NCI-H187 (cell line): ENCODE measurements at places on chromosomes 6 and 20.

- DNase-seq, result no peak
Observed at GRCh38 chr20:18783385-18783959, 30.1 kb upstream of the SCP2D1 start.

- DNase-seq, result no peak
Observed at GRCh38 chr6:11650025-11650696, 112.6 kb downstream of the TMEM170B start.

GRCh38 chr6:96013531-96013930, 2.2 kb upstream of the FUT9 start:
- no peak for DNase-seq

DNA sequence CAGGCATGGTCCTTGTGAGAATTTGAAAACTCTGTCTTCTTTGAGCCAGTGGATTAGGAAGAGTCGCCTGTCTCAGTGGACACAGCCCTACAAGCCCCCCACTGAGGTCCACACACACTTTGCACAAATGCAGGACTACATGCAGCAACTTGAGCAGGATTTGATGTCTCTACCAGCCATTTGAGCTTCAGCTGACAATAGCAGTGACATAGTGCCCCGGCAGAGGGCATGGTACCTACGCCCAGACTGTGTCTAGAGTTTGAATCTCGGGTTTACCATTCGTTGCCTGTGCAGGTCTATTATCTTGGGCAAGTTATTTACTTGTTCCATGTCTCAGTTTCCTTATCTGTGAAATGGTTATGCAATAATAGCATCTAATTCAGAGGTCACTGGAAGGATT, 580.1 kb downstream of the TFAP2B start:
- no peak for DNase-seq

- no peak for DNase-seq
Observed at GRCh38 chr6:134119486-134119885, 67.1 kb upstream of the SLC2A12 start.

DNA sequence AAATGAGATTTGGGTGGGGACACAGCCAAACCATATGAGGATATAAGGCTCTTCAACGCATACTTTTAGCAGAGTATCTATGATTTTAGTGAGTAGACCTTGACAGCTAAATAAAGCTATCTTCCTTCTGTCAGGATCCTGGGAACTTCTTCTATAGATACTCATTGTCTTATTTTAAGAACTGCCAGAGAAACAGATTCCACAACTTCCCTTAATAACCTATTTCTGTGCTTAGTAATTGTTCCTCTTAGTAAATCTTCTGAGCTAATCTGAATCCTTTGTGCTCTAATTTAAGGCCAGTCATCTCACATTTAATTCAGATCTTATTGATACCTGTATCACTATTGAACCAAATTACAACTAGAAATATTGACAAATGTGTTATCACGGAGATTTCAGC, 64.0 kb upstream of the CEP85L start:
- no peak for DNase-seq

- no peak for DNase-seq
Observed at GRCh38 chr6:170443151-170443662, 109.9 kb downstream of the PSMB1 start.

GRCh38 chr20:19407196-19407595, 194.8 kb downstream of the SLC24A3 start:
- no peak for DNase-seq

DNA sequence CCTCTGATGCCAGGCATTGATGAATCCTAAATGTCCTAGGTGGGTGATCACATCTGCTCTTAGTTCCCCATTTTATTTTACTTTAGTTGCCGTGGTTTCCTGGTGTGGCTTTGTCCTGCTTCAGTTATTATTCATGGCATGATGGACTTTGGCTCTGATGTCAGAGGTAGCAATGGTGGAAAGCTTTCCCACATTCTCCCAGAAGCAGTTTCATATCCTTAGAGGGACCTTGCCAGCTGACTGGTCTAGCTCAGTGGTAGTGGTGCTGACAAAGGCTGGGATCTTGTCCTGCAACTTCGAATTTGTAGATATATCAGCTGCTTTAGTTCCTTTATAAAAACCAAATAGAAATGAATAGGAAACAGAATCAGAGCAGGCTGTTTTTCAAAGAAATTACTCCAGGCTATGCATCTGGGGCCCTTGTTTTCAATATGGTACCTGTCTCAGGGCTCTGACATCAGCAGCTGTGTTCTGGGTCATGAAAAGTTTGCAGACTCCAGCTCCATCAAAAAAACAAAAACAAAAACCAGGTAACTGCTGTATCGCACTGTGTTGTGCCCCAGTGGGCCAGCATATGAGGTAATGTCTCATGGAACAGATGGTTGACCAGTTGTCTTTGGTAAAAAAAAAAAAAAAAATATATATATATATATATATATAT, 133.7 kb downstream of the PLCB4 start:
- no peak for DNase-seq

GRCh38 chr6:131843768-131844167, 35.9 kb downstream of the ENPP1 start:
- no peak for DNase-seq

- no peak for DNase-seq
Observed at GRCh38 chr6:132693478-132693877, 20.4 kb downstream of the VNN1 start.

DNA sequence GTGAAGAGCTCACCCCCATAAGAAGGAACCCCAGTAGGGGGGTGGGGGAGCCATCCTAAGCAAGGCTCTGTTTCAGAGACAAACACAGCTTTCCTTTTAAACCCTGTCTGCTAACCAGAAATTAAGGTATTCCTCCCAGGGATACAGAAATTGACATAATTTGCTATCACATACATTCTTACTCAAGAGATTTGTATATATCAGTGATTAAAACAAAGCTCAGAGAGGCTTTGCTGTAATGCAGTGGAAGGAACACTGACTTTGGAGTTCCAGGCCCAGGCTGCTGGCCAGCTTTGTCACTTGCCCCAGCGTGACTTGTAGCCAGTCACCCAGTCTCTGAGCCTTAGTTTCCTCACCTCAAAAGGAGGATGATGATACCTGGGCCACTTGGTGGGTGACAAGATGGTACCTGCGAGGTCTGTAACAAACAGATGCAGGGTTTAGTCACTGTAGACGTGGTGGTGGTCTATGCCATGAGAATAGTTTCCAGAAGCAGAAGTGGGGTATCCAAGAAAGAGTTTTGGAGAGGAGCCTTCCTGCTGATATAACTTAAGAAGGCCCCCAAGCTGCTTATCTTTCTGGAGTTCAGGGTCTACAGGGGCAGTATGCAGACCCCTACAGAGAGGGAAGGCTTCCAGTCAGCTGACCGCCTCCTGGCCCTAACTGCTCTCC, 3.2 kb upstream of the FOXF2 start:
- DNase-seq, result no peak

GRCh38 chr20:33296206-33296605, 13.2 kb downstream of the BPIFB1 start:
- no peak for DNase-seq

DNA sequence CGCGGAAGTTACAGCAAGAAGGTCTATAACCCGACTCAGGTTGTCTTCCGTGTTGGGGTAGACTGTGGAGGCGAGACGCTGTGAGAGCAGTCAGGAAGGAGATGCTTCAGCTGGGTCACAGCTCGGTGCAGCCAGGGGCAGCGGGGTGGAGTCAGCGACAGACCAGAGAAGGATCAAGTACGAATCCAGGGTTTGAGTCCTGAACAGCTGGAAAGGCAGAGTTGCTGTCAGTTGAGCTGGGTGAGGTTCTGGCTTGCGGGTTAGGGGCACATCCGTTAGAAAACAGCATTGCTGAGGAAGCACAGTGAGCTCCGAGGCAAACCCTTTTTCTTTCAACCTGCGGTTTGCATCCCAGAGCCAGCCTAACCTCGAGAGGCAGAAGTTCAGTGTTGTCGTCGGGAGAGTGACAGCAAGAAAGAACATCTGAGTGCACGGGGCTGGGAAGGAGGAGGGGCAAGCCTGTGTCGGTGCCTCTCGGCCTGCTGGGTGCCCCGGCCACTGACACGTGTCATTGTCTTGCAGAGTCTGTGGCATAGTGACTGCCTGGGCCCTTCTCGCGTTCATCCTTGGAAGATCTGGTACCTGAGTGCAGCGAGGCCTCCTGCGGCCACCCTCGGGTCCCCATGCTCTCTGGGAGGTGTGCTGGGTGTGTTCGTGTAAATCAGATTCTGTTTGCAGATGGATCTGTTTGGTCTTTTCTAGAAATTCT, 20.0 kb downstream of the PNLDC1 start:
- DNase-seq, result no peak

GRCh38 chr6:39978240-39978639, 44.0 kb upstream of the MOCS1 start:
- no peak for DNase-seq

DNA sequence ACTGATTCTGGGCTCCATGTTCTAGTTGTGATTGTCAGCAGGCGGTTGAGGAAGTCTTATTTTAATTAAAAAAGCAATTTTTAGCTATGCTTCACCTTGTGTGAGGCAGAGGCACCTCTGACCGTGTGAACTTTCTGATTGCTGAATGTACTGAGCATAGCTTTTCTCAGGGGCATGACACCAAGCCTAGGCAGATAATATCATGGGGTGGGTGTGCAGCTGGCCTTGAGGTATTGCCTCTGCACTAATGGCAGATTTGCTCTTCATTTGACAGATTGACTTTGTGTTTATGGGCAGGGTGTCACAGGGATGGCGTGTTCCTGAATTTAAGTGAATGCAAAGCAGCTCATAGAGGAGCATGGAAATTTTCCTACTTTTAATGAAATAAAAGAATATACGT, 19.6 kb downstream of the CTNNBL1 start:
- DNase-seq, result no peak

DNA sequence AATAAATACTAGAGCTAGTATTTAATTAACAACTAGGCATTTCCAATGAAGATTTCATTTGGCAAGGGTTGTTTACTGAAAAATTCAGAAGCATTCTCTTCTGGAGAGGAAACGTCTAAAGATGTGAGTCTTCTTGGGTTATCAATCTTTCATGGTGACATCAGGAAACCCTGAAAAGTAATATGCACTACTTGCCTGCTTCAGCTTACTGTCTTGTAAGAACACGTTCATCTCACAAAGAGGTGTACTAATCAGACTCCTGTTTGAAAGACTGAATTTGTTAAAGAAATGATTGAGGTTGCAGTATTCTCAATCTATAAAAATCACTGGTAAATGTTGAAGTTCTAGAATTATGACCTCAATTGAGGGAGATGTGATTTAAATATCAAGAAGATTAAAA, 16.9 kb downstream of the PLEKHG1 start:
- no peak for DNase-seq
